ENCODE measurements at places on chromosomes 1 and 21. TPM values are rescaled to one million over a fixed set of nuclear protein-coding genes. Genes with fewer than 3 reads are reported as not detected.

- DNase-seq: peak; percentile 88
Measured at GRCh38 chr1:50333595-50333974, 89.7 kb downstream of the DMRTA2 start.

- DNase-seq: no peak
Measured at GRCh38 chr1:111924786-111925185, 64.7 kb downstream of the KCND3 start.

DNA sequence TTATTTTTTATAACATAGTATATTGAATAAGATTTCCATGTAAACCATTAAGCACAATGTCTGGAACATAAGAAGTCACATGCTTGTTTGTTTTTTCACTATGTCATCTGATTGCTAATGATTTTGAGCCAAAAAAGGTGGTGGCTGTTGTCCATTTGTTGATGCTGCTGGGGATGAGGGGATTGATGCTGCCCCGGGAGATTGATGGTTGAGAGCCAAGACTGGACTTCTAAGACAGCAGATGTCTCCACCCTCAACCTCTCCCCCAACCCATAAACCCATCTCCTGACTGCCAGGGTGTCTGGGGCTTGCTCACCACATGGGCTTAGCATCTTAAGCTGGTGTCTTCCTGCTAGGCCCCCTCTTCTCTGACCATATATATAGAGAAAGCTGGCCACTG lies 35.8 kb upstream of the CD34 start:
- no peak for DNase-seq

GRCh38 chr1:9451081-9451480 lies 88.2 kb upstream of the SLC25A33 start:
- no peak for DNase-seq

DNA sequence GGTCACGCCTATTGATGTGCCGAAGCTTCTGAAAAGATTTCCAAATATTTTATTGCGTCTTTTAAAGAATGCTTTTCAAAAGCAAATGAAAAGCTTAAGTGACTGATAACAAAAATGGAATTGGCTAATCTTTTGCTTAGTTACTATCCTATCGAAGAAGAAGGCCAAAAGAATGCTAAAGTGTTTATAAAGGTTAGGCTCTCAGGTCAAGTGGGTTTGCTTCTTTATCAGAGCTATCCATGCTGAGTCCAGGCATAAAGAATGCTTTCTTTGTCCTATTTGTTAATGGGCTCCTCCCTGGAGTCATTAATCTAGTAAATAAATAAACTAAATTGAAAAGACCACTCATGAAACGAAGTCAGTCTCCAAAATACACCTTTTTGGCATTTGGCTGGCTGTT lies 133.4 kb upstream of the LYPLAL1 start:
- no peak for DNase-seq

The C8B gene
- not detected for total RNA-seq

The TDRD10 gene
- total RNA-seq: 3.4 TPM

DNA sequence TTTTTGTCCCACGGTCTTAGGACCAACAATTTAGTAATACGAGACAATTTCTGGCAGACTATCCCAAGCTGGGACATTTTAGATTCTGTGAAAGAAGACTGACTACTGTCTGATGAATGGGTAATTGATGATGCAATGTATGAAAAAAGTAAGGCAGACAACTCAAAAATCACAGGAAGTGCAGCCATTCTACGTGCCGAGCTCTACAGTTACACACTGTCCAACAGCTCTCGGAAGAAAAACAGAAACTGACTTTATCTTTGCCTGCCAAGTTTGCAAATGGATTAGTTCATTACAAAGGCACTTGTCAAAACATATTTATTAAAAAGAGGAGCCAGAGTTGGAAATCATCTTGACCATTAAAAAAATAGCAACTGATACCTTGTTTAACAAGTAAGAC lies 31.3 kb downstream of the ZBTB8B start:
- no peak for DNase-seq

The GRIK3 gene
- 0.23 TPM for total RNA-seq

DNA sequence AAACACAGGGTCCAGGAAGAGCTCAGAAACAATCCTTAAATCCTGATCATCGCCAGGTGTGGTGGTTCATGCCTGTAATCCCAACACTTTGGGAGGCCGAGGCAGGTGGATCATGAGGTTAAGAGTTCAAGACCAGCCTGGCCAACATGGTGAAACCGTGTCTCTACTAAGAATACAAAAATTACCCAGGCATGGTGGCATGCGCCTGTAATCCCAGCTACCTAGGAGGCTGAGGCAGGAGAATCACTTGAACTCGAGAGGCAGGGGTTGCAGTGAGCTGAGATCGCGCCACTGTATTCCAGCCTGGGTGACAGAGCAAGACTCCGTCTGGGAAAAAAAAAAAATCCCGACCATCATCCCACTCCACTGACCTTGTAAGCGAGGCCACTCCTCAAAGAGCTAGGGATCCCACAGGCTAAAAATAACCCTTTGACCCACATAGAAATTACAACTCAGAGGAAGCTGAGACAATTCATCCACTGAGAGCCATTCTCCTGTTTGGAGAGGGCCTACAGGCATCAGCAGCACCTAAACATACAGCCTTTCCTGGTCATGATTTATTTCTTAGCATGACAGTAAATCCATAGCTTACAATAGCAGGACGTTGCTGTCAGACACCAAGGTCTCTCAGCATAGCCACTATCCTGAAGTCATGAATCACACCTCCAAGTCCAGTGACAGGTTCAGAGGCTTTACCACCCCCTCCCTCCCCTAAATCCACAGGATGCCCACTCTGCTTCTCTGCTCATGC lies 66.7 kb downstream of the TGFBR3 start:
- DNase-seq: no peak

The KRTAP13-2 gene
- total RNA-seq: not detected

- DNase-seq: no peak
Measured at GRCh38 chr1:189409774-189410173, 1067.9 kb downstream of the BRINP3 start.

The ALPL gene
- 55.3 TPM for total RNA-seq

GRCh38 chr1:201176940-201177339 lies 13.7 kb upstream of the IGFN1 start:
- no peak for DNase-seq
